Activated T-cell treated with anti-CD3 and anti-CD28 coated beads, Interleukin-2, amount 50 U/mL, for 24 hours (primary cell): ENCODE measurements at places on chromosomes 4 and X.

DNA sequence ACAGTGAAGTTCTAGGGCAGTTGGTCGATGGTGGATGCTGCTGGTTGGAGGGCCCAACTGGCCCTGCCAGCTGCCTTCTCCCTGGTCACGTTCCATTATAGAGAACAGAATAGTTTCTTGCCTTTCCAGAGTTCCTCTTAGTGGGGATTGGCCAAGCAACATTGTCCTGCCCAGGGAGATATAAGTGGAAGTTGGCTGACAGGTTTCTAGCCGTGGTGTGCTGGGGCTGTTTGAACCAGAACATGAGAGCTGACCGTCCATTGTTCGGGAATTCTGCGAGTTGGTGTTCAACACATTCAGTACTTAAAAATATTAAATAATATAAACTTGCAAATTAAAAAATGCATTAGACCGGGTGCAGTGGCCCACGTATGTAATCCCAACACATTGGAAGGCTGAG is 3.5 kb upstream of the AFAP1 start:
- no peak for DNase-seq

- no peak for DNase-seq
Observed at GRCh38 chr4:17232566-17233253, 279.2 kb downstream of the QDPR start.

DNA sequence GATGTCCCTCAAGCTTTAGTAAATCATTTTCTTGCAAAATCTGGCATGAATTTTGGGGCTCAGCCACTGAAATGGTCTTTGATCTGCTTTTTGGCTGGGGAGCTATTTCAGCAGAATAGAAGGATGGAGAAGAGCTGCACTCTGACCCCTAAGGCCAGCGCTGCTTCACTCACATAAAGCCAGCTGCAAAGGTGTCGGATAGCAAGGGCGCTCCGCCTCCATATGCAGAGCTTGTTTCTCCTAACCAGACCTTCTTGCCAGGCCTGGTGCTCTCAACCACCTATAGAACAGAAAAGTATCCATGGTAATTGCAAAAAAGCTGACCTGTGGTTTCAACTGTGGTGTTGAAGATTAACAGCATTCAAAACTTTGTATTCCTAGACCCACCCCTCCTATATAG is 24.1 kb upstream of the COQ2 start:
- DNase-seq: no peak

DNA sequence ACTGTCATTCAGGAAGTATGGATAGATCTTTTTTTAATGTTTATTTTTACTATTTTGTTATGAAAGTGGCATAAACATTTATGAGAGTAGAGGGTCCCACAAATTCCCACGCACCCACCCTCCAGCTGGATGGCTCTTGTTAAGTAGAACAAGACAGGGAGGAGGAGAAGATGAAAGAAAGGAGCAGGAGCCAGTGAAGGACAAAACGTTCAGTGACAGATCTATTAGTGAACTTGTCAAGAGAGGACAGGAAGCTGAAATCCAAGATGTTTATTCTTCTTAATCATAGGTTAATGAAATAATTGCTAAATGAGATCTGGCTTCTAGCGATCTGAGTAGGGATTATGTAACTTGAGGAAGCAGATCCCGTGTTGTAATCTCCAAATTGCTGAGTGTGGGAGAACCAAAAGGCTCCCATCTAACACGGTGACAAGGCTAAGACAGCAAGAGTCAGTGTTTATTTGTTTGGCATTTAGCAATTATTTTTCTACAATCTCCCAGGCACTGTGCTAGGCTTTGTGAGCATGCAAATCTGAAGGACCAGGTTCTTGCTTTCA is 162.5 kb downstream of the SHROOM3 start:
- DNase-seq: no peak

- no peak for DNase-seq
Observed at GRCh38 chrX:124407226-124407625, 60.9 kb downstream of the SH2D1A start.

DNA sequence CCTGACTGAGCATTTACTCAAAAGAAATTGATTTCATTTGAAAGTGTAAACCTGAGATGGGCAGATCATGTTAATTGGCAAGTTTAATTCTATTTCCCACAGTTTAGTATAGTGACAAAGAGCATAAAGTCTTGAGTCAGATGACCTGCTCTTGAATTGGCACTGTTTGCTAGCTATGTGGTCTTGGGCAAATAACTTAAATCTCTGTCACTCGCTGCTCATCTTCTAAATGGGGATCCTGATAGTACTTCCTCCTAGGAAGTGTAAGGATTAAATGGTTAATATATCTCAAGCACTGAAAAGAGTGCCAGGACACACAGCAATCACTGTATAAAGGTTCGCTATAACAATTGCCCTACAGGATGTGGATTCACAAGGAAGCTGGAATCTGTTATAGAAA is 242.8 kb upstream of the JADE1 start:
- no peak for DNase-seq

DNA sequence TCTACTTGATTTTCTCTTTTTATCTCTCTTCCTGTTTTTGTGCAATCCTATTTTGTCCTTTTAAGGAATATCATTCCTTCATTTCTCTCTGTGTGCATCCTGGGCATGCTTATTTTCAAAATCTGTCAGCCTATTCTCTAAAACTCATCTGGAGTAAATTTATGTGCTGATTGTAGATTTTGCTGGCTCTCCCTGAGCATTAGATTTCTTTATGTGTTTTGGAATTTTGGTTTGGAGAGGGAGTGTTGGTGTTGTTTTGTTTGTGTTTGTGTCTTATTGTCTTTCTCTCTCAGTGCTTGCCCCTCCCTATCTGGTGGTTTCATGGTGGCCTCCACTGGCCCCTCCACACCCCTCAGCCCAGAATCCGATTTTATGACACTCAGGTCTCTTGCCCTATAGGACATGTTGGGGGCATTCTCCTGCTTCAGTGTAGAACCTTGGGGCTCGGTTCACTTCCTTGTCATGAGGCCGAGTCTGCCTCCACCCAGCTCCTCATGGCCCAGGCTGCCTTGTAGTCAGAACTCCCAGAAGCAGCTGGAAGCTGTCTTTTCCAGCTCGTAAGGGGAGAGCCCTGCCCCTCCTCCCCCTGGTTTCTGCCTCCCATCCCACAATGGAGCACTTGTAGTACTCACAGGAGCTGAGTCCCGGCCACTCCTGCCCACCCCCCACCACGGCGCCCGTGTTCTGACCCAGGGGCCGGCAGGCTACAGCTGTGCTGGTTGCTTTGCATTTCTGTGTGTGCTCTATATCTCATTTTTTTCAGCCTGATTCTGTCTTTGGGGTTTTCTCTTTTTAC is 24.5 kb upstream of the PJA1 start:
- no peak for DNase-seq

DNA sequence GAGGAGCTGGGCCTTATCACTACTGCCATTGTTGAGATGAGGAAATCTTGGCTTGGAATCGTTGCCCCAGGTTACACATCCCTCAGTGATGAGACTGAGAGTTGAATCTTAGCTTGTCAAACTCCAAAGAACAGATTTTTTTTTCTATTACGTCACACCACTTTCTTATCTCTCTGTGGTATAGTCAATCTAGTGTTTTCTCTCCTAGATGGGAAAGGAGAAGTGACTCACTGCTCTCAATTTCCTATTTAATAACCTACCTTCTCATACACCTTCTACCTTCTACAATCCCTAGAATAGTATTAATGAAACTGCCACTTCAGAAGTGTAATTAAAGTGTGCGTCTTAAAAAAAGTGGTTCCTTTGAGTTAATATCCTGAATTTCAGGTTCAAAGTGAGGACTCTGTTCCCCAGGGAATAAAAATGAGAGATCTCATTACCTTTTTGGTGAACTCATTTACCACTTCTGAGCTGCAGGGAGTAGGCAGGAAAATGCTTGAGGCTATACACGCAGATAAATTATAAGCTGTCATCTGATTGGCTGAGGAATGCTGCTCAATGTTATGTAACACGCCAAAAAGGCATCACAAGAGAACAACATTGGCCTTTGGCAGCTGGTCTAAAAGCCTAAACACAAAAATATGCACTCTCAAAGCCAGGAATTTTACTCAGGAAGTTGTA is 59.3 kb downstream of the MAD2L1 start:
- DNase-seq: no peak

DNA sequence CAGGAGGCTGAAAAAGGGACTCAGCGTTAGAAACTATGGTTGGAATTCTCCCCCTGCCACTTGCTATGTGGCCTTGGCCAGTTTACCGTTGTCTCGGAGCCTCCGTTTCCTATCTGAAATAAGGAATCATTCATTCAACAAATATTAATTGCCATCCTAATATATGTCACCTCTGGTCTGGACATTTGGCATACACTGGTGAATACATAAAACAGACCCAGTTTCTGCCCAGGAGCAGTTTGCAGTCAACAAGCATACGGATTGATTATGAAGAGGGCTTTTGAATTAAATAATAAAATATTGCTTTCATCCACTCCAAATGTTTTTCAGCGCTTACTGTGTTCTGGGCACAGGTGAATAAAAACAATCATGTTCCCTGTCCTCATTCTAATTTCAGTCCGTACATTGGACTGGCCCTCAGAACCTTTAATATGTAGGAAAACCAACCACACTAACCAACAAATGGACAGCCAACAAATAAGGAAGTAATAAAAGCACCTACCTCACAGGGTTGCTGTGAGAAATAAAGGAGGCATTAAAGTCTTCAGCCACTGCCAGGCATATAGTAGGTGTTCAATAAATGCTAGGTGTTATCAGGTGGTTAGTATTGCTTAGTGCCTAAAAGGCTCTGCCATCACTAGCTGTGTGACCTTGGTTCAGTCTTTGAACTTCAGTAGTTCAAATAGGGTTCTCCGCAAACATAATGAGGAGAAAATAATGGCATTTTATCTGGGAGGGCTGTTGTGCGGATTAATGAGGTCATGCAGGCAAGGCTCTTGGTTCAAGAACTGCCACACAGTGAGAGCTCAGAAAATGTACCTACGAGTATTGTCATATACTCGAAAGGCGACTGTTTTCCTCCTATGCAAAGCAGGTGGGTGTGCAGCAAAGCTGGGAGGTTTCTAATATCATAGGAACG is 7.3 kb upstream of the GSX2 start:
- no peak for DNase-seq

DNA sequence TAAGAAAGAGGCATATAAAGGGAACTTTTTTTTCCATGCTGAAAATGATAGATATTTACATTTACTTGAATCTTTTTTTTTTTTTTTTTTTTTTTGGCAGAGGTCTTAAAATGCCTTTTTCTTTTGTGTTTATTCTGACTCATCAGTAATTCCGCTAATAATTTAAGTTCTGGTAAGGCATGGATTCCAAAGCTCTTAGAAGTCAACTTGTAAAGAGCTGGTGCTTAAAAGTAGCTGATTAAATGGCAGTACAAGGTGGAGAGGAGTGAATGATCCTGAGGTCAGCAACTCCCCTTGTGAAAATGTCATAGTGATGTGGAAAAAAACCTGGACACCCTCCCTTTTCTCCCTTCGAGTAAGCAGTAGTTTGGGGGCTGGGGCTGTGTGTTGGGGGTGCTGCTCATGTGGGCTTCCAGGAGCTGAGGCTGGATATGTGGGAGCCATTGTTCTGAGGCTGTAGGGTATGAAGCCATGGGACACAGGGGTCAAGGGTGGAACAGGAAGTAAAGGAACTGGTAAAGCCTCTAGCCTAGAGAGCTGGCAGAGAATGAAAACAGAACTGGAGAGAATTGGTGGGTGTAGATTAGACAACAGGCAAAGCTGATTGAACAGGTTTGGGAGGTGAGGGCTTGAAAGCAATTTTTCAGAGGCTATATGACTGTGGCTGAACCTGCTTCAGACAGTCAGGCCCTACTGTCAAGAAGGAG is 41.0 kb upstream of the PITX2 start:
- DNase-seq: no peak

DNA sequence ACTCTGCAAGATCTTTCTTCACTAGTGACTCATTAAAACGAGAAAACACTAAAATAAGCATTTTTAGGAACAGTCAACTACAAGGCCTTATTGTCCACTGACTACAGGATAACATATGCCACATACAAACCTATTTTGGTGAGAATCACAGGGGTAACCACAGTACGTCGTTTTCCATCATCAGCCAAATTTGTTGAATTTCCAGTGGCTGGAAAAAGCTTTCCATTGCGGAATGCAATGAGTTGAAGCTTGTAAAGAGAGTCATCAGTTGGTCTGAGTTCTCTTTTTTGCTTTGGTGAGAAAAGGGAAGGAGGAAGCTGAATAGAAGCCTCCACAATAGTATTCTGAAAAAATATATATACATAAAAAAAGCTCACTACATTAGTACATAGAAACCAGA is 102.4 kb downstream of the ADGRA3 start:
- no peak for DNase-seq

DNA sequence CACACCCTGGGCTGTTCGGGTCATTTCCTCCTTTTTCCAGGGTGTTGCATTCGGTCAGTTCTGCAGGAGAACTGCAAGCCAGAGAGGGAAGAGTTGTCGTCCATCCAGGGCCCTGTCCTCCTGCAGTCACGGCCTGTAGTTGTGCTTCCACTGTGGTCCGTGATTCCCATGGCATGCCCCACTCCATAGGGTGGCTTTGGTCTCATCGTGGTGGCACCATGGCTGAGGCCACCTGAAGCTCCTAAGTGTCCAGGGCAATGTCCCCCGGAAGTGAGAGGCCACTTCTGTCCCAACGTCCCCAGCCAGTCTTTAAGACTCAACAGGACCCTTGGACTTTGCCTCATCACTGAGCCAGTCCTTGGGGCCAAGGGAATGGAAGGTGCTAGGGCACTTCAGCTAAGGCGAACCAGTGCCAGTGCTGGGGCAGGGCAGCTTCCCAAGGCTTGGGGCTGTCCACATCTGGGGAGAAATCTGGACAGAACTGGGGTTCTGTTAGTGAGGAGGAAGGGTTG is 83.7 kb downstream of the HTRA3 start:
- DNase-seq: no peak

- DNase-seq: no peak
Observed at GRCh38 chrX:40625294-40625693, 2.1 kb downstream of the MPC1L start.
